Kidney capillary endothelial cell (primary cell): ENCODE measurements at places on chromosomes 3 and 15.

- no peak for DNase-seq
Measured at GRCh38 chr3:61111825-61112224, 139.4 kb downstream of the FHIT start.

- DNase-seq, result no peak
Measured at GRCh38 chr3:126274735-126275619, 82.2 kb downstream of the KLF15 start.

DNA sequence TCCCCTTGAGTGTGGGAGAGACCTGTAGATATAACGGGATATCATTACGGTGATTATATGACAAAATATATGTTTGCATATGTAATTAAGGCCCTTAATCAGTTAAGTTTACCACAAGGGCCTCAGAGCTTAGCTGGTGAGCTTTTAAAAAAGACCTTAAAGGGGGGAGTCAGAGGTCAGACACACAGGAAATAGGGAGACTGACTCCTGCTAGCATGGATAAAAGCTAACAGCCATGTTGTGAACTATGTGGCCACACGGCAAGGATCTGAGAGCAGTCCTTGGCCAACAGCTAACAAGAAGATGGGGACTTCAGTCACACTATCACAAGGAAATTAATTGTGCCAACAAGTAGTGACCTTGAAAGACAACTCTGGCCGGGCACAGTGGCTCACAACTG is 3.1 kb downstream of the STAG1 start:
- DNase-seq, result no peak

DNA sequence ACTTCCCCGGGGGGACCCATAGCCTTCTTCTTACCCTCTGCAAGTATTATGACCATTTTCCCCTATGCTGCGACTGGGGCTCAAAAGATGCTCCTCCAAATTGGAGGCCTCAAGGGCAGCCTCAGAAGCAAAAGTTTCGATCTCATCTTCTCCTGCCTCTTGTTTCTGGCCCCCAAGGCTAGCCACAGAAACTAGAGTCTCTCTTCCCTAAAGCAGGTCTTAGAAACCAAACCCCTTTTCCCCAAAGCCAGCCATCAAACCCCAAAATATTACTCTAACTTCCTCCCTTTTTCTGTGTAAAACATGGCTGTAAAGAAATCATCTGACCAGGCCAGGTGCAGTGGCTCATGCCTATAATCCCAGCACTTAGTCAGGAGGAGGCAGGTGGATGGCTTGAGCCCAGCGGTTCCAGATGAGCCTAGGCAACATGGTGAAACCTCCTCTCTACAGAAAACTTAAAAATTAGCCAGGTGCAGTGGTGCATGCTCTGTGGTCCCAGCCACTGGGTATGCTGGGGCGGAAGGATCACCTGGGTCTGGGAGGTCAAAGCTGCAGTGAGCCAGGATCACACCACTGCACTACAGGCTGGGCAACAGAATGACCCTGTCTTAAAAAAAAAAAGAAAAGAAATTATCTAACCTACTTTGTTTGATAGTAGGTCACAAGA is 36.7 kb upstream of the MFGE8 start:
- DNase-seq, result no peak

DNA sequence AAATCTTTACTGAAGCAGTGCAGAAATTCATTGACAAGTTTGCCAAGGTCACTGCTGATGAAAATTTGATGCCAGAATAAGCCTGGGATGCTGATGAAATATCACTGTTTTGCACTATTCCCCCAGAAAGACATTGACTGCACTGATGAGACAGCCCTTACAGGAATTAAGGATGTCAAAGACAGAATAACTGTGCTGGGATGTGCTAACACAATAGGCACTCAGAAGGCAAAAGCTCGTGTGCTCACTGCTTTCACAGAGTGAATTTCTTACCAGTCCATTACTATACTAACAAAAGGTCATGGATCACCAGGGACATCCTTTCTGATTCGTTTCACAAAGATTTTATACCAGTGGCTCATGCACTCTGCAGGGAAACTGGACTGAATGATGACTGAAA is 69.4 kb downstream of the MCF2L2 start:
- DNase-seq, result no peak

DNA sequence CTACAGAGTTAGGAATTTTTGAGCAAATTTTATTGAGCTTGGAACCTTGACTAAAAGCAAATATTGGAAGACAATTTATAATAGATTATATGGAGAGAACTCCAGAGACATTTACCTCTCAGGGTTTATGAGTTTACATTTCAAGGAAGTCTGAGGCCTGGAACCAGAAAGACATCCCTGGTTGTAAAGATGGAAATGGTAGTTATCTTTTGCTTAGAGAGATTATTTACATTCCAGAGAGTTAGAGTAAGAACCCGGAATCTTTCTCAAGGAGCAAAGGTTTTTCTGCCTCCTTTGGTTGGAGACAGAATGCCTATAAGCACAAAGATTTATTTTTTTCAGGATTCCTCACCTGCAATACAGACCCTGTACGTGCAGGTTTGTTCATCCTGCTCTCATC is 458.1 kb downstream of the TBL1XR1 start:
- no peak for DNase-seq

DNA sequence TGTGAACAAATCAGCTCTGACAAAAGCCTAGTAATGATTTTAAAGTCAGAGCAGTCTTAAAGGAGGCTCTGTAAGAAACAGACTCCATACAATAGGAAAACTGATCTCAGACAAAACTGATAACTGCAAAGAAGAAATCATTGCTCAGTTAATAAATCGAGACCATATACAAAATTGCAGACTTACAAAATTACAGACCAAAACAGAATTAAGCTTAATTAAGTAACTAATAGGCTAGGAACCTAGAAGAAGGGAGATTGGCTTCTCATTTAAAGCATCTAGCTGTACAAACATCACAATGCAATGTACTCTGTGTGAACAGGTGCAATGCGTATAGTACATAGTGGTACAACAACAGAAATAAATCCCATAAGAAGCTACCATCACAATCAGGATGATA is 46.3 kb downstream of the ZBTB20 start:
- no peak for DNase-seq

DNA sequence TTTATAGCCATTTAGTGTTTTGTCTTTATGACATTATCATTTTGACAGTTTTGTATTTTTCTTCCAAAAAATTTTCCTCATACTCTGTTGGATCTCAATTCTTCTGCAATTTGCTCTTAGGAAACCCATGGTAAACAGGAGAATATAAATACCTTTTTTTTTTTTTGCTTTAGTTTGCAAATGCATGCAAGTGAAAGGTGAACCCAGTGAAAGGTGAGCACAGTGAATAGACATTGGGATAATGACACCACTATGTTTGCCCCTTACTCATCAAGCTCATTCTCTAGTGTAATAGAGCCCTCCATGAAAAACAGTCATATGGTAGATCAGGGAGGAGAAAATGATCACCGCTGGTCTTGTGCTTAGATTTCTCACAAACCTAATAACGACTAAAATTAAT is 59.0 kb upstream of the TRPC1 start:
- no peak for DNase-seq

- no peak for DNase-seq
Measured at GRCh38 chr3:195203606-195204005, 67.4 kb downstream of the XXYLT1 start.

DNA sequence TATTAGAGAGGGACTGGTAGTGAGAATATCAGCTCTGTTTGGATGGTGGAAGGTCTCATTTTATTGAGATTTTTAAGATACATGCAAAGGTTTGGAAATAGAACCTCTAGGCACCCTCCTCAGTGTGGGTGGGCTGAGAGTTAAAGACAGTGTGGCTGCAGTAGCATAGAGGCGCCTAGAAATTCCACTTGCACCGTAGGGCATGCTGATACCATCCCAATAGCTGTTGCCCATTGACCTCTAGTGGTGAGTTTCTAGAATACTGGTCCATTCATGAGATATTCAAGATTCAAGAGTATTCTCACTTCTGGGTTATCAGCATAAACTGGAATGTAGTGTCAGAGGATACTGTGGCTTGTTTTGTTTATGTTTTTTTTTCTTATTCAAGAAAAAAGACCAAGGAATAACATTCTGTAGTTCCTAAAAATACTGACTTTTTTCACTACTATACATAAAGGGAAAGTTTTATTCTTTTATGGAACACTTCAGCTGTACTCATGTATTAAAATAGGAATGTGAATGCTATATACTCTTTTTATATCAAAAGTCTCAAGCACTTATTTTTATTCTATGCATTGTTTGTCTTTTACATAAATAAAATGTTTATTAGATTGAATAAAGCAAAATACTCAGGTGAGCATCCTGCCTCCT is 87.2 kb downstream of the TGFBR2 start:
- DNase-seq, result peak; percentile 77

- peak; percentile 94 for DNase-seq
Measured at GRCh38 chr15:70701891-70702568, 61.3 kb downstream of the UACA start.
